T follicular helper cell (primary cell): ENCODE measurements at places on chromosomes 16 and 17.
A peak's percentile ranks its signal among the peaks of the same experiment; 100 is the strongest.

DNA sequence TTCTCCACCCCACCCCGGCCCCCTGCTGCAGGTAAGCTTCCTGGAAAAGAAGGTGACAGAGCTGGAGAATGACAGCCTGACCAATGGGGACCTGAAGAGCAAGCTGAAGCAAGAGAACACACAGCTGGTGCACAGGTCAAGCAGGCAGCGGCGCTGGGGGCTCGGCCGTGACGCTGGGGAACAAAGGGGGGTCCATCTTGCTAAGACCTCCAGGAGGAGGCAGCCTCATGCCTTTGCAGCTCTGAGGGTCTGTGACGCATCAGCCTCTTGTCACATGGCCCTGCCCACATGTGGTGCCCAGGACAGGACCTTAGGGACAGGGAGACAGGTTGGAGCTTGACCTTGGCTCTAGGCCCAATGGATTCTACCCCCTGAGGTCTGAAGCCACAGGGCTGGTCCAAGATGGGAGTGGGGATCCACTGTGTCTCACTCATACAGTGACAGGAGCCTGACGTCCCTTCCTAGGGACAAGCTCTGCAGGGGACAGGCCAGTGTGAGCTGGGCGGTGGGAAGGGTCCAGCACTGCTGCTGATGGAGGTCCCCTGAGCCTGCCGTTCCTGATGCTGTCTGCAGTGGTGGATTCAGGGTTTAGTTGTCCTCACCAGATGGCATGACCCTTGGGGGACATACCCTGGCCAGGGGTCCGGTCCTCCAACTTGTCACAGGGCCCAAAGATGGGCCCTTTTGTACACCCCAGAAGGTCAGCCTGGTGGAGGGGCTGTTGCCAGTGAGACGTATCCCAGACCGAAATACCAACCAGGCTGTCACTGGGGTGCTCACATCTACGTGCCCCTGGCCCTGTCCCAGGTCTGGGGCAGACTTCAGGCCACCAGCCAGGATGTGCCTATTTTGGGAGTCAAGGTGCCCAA, 132.6 kb downstream of the RAB11FIP4 start:
- DNase-seq = no peak

DNA sequence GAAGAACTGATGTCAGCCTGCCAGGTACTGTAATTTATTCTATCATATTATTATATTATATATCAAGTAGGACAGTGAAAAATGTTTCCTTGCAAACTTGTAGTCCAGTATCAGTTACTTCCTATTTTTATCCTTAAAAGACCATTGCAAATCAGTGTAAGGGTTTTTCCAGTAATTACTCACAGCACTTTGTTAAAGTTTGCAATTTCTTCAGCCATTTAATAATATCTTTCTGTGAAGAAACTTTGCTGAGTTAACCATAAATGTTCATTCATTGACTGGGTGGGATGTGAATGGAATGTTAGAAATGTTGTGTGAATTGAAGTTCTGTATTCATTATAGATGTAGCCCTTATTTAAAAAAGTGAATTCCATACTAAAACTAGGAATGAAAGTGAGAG, 26.7 kb downstream of the HAPSTR1 start:
- no peak for DNase-seq

DNA sequence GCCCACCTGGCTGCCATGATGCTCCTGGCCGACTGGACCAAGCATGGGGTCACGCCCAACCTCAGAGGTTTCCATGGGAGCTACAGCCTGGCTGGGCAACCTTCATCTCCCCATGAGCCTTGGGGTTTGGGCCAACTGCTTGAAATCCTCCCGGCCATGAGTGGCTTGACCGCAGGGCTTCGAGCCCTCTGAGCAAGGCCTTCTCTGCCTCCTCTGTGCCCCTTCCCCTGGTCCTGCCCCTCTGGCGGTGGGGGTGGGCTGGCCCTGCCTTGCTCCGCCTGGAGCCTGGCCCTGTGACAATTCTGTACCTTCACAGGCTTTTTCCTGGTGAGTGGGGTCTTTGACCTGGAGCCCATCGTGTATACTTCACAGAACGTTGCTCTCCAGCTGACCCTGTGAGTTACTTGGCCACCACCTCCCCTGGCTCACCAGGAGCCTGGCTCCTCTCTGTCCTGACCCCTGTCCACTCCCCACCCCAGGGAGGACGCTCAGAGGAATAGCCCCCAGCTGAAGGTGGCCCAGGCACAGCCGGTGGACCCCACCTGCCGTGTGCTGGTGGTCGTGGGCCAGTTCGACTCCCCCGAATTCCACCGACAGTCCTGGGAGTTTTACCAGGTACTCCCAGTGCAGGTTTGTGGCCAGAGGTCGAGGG, 8.8 kb upstream of the BIRC5 start:
- no peak for DNase-seq

DNA sequence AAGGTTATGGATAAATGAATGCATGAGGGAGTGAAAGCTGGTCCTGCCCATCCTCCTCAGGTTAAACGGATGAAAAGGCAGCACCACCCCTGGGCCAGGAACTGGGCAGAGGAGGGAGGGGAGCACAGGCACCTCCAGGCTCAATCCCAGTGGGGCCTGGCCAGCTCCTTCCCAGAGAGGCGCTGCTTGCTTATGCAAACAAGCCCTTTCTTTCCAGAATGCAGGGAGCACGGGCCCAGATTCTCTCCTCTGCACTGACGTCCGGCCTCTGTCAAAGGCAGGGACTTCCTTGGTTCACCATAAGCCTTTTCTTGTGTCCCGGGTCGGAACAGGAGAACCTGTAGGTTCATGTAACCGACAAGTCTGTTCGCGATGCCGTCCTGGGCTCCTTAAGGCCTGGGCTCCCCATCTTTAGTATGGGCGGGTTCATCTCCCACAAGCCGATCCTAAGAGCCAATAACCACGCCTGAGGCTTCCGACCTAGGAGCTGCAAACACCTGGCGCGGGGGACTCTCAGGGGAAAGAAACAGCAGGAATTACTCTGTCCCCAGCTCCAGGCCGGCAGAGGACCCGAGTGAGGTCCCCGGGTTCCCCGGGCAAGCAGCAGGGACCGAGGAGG, 16.3 kb downstream of the ENPP7 start:
- no peak for DNase-seq

DNA sequence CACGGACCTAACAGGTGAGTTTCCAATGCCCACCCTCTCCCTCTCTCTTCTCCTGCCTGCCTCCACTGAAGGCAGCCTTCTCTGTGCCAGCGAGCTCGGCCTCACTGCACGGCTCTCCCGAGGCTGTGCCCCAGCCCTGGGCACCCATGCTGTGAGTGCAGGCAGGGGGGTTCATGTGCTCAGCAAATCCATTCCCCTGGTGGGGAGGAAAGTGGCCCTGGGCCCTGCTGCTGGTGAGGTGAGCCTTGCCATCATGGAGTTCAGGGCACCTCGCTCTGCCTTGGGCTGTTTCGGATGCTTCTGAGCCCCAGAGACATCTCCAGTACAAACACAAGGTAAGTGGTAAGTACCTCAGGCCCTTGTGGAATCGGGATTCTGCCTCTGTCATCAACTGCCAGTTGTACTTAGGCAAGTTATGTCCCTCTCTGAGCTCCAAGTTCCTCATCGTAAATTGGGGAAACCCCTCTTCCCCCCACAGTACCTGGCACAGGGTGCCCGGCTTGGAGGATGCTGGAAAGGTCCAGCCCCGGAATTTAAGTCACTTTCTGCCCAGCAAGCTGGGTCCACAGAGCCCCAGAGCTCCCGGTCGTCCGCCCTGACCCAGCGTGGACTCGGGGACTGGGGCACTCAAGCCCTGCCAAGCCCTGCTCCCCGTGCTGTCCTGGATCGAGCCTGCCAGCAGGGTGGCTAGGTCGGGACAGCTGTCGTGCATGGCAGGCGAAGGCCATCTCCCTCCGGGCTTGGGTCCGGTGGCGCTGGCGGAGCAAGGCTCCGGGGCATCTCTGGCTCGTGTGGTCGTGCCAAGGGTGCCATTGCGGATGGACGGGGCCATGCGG, 684 bp upstream of the NUDT16L1 start:
- DNase-seq = no peak

DNA sequence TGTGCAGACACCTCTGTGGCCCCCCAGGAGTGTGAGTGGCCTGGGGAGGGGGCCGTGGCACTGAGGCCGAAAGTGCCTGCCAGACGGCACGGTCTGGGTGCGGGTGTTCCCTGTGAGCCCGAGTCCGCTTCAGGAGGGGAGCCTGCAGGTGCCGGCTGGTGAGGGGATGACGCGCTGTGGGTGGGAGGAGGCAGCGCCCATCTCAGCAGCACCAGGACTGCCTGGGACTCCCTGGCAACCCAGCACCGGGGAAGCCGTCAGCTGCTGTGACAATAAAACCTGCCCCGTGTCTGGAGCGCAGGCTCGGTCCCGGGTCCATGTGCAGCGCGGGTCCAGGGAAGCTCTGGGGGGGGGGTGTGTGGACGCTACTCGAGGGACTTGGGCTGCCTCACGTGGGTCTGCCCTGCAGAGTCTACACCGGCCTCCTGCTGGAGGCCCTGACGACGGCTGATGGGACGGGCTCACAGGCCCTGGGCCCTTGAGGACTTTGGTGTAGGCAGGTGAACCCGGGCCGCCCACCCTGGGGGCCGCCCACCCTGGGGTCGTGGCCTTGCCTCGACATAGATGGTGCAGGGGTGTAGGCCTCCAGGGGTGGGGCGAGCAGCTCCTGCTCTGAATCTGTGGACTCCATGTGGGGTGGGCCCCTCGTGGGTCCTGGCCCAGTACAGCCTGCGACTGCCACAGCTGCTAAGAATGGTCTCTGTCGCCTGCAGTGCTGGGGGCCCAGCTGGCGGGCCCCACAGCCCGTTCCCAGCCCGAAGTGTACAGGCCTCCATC, 5.9 kb upstream of the RAB40C start:
- DNase-seq = no peak

DNA sequence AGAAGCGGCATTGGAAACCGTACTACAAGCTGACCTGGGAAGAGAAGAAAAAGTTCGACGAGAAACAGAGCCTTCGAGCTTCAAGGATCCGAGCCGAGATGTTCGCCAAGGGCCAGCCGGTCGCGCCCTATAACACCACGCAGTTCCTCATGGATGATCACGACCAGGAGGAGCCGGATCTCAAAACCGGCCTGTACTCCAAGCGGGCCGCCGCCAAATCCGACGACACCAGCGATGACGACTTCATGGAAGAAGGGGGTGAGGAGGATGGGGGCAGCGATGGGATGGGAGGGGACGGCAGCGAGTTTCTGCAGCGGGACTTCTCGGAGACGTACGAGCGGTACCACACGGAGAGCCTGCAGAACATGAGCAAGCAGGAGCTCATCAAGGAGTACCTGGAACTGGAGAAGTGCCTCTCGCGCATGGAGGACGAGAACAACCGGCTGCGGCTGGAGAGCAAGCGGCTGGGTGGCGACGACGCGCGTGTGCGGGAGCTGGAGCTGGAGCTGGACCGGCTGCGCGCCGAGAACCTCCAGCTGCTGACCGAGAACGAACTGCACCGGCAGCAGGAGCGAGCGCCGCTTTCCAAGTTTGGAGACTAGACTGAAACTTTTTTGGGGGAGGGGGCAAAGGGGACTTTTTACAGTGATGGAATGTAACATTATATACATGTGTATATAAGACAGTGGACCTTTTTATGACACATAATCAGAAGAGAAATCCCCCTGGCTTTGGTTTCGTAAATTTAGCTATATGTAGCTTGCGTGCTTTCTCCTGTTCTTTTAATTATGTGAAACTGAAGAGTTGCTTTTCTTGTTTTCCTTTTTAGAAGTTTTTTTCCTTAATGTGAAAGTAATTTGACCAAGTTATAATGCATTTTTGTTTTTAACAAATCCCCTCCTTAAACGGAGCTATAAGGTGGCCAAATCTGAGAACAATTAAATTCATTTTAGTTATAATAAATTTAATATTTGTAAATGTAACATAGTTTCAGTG, 1.7 kb downstream of the HEXIM1 start:
- DNase-seq = no peak

GRCh38 chr16:53457670-53458069, 23.4 kb downstream of the RBL2 start:
- peak; percentile 67 for DNase-seq

DNA sequence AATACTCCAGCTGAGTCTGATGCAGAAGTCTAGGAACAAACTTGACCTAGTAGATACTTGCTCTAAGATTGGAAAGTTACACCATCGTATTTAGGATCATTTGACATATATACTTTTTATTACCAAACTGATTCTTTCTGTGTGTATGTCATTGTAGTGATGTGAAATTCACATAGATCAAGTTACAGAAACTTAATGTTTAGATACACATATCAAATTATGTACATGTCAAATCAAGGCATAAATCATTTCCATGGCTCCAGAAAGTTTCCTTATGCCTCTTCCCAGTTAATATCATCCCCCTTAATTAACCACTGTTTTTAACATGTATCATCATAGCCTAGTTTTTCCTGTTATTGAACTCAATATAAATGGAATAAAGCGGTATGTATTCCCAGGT, 292.0 kb upstream of the CDH11 start:
- DNase-seq = no peak

- peak; percentile 54 for DNase-seq
Observed at GRCh38 chr17:41965694-41966462, 717 bp upstream of the CNP start.
